ENCODE measurements at places on chromosomes 7 and 10.

GRCh38 chr7:136018104-136018503 is 40.9 kb upstream of the MTPN start:
- no peak for DNase-seq

GRCh38 chr7:159068488-159068811 is 76.2 kb downstream of the VIPR2 start:
- no peak for DNase-seq

GRCh38 chr7:9776900-9777299 is 1196.8 kb upstream of the PHF14 start:
- DNase-seq = no peak

GRCh38 chr10:111179514-111179913 is 102.7 kb downstream of the ADRA2A start:
- DNase-seq = no peak

DNA sequence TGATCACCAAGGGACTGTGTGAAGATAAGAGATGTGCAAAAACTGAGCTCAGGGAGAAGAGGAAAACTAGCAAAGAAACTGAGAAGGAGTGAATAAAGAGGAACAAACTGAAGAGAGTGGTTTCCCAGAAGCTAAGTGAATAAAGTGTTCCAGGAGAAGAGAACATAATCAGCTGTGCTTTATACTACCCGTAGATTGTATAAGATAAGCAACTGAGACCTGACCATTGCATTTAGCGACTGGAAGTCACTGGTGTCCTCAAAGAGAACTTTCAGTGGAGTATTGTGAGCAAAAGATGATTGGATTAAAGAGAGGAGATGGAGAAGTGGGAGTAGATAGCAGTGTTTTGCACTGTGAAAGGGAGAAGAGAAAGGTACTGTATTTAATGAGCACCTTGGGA is 14.6 kb downstream of the PHTF2 start:
- DNase-seq = no peak

DNA sequence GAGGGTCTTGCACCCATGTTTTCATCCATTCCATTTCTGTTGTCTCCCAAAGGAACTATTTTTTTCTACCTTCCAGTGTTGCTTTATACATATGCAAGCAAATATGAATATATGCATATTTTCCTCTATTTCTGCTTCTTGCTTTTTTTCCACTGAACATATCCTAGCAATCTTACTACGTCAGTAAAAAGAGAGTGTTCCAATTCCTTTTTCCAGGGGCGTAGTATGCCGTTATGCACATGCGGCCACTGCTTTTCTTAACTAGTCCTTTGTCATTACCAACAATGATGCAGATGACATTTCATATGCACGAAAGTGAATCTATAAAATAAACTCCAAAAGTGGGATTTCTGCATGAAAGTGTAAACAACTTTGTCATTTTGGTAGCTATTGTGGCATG is 40.2 kb upstream of the FRMD4A start:
- no peak for DNase-seq

- DNase-seq = no peak
Observed at GRCh38 chr10:51707821-51708424, 8.5 kb upstream of the CSTF2T start.

GRCh38 chr7:27101171-27101956 is 1.1 kb downstream of the HOXA2 start:
- no peak for DNase-seq

GRCh38 chr7:44188480-44189225 is 586 bp downstream of the GCK start:
- DNase-seq = no peak

DNA sequence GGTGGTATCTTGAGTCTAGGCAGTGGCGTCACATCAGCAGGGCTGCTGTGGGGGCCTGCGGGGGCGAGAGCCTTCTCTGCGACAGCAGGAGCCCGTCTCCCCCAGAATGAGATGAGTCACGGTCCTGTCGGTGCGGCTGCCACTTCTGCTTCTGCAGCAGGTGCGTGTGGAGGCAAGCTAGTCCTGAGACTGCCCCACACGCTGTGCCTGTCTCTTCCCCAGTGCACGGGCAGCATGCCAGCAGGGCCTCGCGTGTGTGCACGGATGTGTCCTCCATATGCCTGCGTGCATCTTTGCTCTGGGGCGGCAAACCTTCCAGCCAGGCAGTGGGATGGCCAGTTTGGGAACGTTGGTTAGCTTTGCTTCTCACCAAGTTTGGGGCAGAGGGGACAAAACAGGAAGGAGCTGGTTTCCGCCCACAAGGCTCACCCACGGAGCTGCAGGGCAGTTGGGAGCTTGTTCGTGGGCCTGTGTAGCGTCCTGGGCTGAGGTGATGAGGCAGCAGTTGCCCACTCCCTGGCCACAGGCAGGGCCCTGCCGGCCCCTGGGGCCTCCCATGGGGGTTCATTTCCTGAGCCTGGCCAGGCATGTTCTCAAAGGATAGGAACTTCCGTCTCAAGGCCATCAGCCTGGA is 60.8 kb upstream of the PPIF start:
- DNase-seq = peak; percentile 64

DNA sequence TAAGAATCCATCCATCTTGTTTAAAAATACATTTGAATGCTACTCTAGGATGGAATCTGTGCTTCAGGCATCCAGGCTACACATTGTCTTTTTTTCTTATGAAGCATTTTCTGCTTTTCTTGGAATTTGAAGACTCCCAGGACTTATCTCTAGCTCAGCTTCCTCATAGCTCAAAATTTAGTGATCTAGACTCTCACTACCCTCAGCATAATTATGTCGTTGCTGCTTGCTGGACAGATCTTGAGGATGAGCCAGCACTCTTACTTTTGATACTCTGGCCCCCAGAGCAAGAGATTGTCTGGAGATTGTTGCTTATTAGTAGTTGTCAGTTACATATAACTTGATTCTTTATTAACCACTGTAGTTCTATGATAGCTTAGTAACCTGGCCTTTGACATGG is 83.3 kb upstream of the FGL2 start:
- DNase-seq = no peak

- no peak for DNase-seq
Observed at GRCh38 chr7:16993543-16993942, 111.8 kb upstream of the AGR3 start.

DNA sequence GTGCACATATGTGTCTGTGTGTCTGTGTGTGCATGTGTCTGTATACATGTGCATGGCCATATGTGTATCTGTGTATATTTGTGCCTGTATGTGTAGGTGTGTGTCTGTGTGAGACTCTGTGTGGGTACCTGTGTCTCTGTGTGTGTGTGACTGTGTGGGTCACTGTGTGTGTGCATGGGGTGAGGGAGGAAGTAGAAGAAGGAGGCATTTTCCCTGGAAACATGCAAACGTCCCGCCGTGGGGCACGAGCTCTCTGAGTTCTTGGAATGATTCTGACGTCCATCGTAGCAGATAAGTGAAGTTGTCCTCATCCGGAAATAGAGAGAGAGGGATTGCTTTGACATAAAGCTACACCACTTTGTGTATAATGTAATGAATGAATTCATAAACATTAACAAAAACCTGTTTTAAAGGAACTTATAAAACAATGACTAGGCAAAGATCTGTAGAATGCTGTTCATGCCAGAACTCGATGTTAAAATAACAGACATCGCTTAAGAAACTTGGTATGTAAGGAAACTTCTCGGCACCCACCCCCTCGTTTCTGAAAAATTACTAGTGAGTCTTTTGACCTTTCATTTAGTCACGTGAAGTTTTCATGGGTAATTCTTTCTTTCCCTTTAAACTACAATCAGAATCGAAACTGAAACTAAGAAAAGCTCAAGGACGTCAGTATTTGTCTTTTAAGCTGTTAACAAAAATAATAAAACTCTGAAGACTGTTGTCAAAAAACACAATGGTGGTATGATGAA is 43.6 kb upstream of the KLF6 start:
- peak; percentile 28 for DNase-seq

- no peak for DNase-seq
Observed at GRCh38 chr7:83648464-83649241, at the start of gene SEMA3E. Gene SEMA3E (minus strand): TSS chr7:83649139.

DNA sequence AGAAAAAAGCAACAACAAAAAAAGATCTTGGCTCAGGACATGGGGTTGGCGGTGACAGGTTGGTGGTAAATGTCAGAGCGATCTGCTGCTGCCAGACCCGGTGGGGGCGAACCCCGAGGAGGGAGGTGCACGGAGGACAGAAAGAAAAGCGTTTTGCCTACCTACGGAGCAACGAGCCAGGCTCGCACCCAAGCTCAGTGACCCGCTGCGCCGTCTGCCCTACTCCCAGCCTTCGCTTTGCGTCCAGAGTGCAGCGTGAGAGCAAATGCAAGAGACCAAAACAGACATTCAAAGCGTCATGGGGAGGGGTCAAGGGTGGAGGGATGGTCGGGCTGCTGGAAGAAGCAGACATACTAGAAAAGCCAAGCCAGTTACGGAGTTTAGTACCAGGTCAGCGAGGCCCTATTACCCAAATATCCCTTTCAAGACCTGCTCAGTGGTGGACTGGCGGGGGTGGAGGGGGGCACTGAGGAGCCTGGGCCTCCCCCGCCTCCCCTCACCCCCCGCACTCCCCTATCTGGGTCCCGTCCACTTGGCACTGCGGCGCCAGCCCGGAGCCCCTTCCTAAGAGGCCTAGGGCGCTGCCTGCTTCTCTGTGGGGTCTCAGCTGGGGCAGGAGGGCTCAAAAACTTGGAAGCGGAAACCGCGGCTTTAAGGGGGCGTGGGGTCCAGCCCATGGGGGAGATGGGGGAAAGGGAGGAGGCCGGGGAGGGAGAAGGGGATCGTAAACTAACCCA is 66.9 kb downstream of the SLC29A4 start:
- no peak for DNase-seq

DNA sequence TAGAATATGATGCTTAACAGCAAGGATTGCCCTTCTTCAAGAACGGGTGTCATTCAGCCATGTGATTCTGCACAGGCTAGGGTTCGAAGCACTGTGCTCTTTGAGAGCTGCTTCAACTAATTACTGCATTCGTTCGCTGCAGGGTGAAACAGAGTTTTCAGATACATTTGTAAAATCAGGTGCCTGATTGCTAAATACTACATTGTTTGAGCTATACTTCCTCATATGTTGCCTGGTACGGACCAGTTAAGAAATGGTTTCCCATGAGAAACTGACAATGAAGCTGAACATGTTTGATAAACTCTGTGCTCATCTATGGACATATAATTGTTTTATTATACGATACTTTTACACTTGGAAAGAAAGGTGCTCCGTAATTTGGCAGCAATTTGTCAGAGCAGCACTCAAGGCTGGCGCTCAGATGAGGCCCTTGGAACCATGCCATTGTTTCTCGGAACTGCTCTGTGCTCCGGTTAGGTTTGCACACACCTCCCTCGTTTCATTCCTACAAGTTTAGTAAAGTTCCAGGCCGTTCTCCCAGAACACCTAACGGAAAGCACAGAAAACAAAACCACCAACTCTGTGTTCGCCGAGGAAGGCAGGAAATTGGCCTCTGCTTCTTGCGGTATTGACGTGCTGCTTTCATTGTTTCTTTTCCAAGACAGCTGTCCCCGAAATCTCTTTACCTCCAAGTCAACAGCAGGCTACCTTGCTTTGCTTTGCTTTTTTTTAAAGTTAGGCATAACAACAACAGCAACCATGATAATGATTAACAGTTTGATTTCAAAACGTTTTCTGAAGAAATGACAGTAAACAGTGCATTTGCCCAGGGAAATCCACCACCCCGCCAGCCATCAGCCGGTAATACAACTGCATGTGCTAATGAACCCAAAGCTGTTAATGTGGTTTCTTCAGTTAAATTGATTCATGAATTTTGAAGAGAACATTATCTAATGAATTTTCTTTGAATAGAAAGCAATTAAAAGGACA is 206.9 kb downstream of the EBF3 start:
- DNase-seq = no peak

GRCh38 chr7:104272767-104273384 is 55.5 kb upstream of the LHFPL3 start:
- DNase-seq = no peak

DNA sequence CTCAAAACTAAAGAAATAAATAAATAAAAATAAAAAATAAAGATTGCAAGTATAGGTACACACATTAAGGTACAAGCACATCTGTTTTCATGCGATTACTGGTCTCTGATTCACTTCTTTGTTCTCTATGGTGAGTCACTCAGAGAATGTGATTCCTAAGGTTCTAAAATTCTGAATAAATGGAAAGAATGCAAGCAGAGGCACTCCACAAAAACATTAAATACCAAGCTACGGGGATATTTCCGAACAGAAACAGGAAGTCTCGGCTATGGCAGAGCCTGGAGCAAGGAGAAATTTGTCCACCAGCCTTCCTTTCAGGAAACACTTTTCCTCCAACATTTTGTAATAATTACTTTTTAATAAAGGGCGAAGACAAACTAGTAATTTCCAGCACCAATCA is 1.4 kb downstream of the VOPP1 start:
- DNase-seq = no peak

- no peak for DNase-seq
Observed at GRCh38 chr7:34755008-34755407, 97.0 kb downstream of the NPSR1 start.

DNA sequence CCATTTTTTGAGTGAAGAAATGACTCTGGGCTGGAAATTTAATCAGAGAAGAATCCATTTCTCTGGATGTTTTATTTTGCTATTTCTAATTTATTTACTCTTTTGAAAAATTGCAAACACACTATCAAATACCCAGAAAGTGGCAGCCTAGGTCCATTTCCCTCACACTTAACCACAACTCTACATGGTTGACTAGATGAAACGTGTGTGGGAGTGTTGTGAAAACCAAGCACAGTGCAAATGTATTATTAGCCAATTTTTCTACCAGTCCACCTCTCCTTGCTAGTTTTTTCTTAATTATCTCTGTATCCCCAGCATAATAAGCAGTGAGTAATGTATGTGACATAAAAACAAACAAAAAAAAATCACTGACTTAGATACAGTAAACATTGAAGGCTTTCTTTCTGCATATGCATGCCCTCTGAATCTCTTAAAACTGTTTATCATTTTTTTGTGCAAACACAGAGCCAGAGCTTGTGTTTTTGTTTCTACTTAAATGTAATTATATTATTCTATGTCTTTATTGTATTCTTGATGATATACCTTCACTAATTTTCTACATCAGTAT is 30.9 kb downstream of the SCIN start:
- DNase-seq = no peak

- no peak for DNase-seq
Observed at GRCh38 chr10:96850825-96851224, 18.7 kb downstream of the LCOR start.

Data from stimulated activated CD4-positive, alpha-beta T cell treated with anti-CD3 and anti-CD28 coated beads, Interleukin-12 subunit alpha, Interleukin-12 subunit beta, amount 100 ng/mL, for 24 hours (primary cell).